ENCODE measurements at places on chromosomes 7 and 10.

DNA sequence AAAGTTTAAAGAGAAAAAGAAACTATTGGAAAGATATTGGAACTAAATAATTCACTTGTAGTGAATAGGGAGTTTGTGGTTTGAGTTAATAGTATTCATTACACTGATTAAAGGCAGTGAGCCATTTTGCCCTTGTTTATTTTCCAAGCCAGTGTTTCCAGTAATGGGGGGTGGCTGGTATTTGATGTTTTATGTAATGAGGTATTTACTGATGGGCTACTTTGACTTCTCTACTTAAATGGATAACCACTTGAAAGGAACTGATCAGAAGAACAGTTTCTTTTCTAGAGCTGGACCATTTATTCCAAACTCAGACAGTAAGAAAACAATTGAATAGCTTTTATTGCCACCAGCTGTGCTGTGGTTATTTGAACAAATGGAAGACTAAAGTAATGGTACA, 227.0 kb upstream of the HDAC9 start:
- DNase-seq = no peak

- no peak for DNase-seq
These were observed 141.7 kb downstream of the AUTS2 start for GRCh38 chr7:69739931-69740431.

DNA sequence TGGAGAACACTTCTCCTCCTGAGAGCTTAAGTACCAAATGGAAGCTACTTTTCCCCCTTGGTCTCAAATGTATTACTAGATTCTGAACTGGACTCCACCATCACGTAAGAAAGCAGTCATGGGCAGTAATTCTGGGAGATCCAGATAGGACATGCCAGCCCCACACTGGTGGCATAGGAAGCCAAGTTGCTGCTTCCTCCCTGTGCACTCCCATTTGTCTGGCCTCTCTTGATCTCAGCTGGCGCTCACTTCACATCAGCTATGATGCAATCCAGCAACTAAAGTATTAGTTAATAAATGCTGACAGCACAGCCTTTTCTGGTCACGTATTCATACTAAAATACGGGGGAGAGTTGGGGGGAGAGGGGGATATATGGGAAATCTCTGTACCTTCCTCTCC, 3.4 kb upstream of the IL6 start:
- DNase-seq = no peak

DNA sequence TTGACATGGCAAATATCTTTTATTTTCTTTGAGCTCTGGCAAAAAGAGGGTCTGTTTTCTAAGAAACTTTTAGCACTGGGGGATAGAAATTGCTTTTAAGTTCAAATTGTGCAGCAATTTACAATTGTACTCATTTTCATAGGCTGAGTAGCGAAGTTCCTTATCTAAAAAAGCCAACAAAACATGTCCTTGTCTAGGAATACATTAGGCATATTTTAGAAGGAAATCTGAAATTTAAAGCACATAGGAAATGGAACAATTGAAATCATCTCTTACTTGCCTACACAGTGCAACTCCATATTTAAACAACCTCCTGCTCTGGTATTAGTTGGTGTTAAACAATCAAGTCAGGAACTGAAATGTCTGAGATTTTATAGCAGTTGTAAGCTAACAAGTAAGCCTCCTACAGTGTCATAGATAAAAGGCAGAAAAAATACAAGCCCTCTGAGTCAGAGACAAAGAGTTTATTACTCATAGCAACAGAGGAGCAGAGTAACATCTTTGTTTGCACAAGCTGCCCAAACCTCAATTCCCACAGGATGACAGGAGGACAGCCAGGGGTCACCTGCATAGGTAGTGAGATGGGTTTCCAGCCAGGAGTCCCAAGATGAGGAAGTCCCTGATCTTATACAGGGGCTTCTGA, 280.2 kb upstream of the HGF start:
- no peak for DNase-seq

GRCh38 chr10:74480778-74481177, 329.8 kb downstream of the ADK start:
- no peak for DNase-seq

GRCh38 chr10:116169782-116170445, 103.1 kb downstream of the GFRA1 start:
- DNase-seq = no peak

- DNase-seq = no peak
These were observed 492.5 kb downstream of the ARL4A start for GRCh38 chr7:13179775-13180523.
